ENCODE measurements at places on chromosomes 2 and 18.

DNA sequence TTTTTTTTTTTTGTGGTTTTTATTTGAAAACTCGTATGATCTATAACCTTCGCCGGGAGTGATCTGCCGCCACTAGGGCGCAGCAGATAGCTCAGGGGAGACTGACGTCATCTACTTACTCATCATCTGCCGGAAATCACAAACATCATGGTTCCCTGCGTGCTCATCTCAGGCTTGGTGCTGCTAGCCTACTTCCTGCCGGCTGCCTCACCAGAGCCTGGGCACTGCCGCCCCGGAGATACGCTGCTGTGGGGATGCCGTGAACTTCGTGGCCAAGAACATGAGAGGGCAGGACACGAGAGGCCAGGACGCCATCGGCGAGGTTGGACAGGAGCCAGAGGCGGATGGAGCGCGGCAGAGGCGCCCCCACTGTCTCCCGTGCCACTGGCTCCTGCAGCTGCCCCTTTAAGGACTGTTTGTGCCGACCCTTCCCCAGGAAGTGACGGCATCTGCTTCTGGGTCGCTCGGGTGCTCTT is 68.8 kb downstream of the DOK6 start:
- peak; percentile 38 for DNase-seq

DNA sequence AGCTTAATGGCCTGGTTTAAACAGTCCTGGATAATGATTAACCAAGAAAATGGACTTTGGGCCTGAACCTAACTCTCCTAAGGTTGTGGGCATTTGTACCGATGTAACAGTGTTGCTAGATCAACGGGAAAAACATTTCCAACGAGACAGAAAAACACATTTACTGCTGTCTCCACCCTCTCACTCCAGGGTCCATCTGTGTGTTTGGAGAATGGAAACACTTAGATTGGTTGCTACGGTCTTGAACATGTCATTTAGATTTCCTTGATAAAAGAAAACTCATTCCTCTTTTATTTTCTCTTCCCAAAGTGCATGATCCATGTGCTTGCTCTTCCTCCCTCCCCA is 88.0 kb downstream of the SOCS6 start:
- DNase-seq: no peak

- no peak for DNase-seq
Observed at GRCh38 chr2:72212486-72212855, 64.8 kb upstream of the CYP26B1 start.

DNA sequence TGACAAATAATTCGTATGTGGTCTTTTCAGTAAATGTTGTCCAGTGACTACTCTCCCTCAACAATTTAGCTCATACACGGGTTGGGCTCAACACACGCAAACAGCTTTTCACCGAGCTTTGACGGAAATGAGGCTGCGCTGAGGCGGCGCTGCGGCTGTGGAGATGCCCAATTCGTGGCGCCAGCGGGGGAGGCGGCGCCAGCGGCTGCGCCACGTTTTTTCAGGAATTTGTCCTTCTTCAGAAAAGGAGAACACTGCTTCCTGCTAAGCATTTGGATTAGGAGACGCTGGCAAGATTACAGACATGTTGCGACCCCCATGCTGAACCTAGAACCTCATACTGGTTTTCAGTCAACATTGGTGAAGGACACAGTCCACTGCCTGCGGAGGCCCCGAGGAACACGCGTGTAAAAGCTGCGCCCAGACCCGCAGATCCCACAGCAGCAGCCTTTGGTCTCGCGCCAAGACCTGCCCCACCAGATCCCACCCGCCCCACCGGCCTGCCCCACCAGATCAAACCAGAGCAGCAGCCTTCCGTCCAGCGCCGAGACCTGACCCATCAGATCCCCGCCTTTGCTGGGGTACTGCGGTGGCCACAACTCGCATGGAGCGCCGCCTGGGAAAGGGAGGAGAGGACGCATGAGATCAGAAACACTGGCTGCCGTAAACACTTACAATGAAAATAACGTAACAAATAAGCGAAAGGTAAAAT is 173.8 kb downstream of the TMEM18 start:
- no peak for DNase-seq

DNA sequence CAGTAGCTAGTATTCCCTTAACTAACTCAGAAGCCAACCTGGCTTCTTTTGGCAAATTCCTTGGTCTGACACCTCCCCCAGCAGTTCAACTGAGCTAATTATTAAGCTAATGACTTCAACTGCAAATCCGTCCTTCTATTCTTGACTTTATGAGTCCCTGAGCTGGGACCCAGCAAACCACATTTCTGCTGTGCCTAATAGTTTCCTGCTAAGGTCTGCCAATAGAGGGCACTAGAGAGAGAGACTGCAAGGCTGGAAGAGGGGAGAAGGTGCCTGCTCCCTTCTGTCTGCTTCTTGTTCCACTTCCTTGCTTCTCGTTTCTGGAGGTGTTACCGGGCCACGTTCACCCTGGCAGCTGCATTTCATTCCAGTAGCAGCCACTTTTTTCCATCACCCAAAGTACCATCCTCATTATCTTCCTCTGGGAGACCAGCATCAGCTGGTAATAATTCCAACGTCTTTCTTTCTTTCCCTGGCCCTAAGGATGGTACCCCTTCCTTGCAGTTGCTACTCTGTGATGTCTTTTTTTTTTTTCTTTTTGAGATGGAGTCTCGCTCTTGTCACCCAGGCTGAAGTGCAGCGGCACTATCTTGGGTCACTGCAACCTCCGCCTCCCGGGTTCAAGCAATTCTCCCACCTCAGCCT is 352.0 kb downstream of the TNS1 start:
- no peak for DNase-seq

DNA sequence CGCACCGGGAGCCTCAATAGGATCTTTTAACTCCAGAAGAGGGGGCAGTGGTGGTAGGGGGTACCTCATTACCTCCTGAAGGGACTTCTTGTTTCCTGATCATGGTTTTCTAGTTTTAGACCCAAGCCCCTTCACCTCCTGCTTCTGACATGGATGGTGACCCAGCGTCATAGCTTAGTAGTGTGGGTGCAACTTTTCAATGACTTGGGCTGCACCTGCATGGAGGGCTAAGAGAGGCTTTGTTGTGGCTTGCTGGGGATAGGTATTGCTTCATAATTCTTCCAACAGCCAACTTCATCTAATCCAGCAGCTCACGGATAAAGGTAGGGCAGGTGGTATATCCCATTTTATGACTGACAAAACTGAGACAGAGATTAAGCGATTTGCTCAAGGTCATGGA is 3.0 kb downstream of the SLC1A4 start:
- no peak for DNase-seq

- DNase-seq: no peak
Observed at GRCh38 chr18:27778925-27779324, 398.0 kb downstream of the CDH2 start.

GRCh38 chr2:187708272-187708671 is 154.0 kb upstream of the TFPI start:
- DNase-seq: no peak

- no peak for DNase-seq
Observed at GRCh38 chr2:161402297-161402696, 13.8 kb upstream of the TBR1 start.

DNA sequence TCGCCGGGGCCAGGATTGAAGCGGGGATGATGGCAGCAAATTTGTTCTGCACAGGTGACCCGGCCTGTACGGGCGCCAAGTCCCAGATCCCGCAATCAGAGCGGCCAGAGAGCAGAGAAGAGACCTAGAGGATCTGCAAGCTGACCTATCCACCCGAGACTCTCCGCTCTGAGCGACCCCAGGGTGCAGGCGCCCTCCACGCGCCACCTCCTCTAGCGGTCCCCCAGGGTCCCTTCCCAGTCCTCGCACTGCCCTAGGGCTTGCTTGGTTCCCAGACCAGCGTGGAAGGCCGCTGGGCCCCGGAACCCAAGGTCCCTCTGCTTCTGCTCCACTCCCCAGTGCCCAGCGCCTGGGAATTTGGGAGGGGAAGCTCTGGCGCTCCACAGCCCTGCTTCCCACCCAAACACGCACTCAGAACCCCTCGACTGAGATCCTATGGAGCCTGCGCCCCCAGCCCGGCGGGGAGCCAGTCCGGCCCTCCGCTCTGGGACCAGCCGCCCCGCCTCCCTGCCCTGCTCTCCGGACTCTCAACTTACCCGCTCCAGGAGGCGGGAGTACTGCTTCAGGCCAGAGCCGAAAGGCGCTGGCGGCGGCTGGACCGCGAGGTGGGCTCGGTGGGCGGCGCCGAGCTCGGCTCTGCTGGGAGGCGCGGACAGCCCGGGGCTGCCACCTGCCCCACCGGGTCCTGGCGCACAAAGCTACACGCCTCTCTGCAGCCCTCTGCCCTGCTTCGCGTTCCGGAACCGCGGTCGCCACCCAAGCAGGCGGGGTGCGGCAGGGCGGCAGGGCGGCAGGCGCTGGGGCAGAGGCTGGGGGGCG is 3.0 kb upstream of the SIX3 start:
- DNase-seq: no peak

DNA sequence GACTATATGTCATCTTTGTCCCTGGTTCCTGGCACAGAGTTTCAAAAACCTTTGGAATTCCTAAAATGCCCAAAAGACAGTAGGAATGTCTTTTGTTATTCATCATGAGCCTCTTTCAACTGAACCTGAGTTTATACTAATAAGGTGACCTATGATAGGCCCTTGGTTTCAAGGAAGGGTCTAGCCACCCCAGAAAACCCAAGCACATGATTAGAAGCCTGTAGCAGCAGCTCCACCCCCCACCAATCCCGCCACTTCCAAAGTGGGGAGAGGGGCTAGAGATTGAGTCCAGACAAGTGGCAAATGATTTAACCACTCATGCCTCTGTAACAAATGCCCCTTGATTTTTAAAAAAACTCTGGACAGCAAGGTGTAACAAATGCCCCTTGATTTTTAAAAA is 56.8 kb downstream of the ADD2 start:
- no peak for DNase-seq

GRCh38 chr18:24315170-24315569 is 82.5 kb downstream of the OSBPL1A start:
- DNase-seq: no peak

- no peak for DNase-seq
Observed at GRCh38 chr2:218005486-218005885, 2.7 kb upstream of the TNS1 start.

GRCh38 chr2:216188559-216188850 is 79.4 kb downstream of the XRCC5 start:
- DNase-seq: no peak

GRCh38 chr2:29052807-29053206 is 21.5 kb downstream of the PCARE start:
- no peak for DNase-seq

GRCh38 chr18:74611765-74612164 is 14.1 kb downstream of the ZNF407 start:
- no peak for DNase-seq

DNA sequence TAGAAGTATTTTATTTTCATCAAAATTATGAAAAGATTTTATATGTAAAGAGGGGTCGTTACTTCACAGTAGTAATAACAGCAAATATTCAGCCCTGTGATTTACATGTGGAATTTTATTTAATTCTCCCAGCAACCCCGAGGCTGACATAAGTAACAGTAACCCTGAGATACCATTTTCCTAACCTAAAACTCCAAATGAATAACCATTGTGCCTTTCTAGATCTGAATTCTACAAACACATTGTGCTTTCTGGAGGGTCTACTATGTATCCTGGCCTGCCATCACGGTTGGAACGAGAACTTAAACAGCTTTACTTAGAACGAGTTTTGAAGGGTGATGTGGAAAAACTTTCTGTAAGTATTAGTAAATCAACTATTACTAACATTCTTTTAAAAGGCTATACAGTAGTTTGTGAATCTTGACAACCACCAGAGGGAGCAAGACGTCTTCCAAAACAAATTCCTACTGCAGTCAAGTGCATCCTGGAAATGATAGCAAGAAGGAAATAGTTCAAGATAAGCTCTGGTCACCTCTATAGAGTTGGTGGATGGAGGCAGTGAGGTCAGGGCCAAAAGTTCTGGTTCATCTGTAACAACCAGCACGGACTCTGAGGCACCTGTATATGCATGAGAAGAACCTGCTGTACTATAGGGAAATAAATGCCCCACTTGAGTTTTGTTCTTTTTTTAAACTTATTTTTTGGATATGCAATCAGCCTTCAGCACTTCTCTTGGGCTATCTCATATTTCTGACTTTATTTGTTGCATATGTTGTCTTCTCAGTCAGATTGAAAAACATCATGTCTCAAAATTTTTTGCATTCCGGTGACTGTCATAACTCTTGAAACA is 37.4 kb downstream of the ACTR2 start:
- DNase-seq: peak; percentile 30

GRCh38 chr2:33131111-33131510 is 184.4 kb downstream of the LTBP1 start:
- no peak for DNase-seq

- no peak for DNase-seq
Observed at GRCh38 chr18:34342960-34343359, 118.2 kb upstream of the NOL4 start.

GRCh38 chr18:49531678-49532153 is 30.1 kb upstream of the LIPG start:
- no peak for DNase-seq

- DNase-seq: no peak
Observed at GRCh38 chr2:104025295-104025694, 828.6 kb upstream of the POU3F3 start.

DNA sequence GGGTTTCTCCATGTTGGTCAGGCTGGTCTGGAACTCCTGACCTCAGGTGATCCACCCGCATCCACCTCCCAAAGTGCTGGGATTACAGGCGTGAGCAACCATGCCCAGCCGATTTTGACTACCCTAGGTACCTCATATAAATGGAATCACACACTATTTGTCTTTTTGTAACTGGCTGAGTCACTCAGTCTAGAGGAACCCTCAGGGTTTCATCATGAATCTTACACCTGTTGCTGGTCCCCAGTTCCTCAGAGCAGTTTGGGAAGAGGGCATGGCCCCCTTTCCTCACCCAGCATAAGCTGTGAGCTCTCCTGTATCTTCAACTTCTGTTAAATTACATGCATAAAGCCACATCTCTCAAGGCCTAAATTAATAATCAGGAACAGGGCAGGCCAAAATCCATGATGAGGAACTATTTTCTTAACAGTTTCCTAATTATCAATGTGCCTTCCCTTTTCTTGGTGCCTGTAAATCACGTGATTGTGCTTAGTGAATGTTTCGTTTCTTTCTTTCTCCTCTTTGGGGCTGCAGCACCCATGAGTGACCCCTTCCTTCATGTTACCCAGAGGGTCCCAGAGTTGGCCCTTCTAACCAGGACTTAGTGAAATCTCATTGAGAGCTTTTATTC is 20.9 kb downstream of the DYSF start:
- DNase-seq: no peak

DNA sequence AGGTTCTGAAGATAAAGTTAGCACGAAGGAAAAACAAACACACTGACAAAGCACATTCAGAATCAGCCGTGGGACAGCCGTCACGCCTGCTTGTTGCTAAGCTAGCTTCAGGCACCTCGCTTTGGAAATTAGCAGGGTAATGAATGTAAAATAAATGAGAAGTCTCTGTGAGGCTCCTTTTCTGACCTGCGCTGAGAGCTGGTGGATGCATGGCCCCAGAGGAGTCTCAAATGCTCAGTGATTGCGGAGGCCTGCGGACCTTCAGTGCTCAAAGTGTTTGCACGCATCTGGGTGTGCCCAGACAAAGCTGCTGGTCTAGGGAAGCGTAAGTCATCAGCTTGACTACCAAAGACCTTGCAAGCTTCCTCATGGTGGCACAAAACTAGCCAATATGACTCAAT is 50.6 kb downstream of the CD8B2 start:
- DNase-seq: peak; percentile 36

GRCh38 chr2:203340791-203341487 is 12.7 kb downstream of the ABI2 start:
- DNase-seq: no peak

GRCh38 chr2:137321566-137321965 is 556.2 kb downstream of the THSD7B start:
- DNase-seq: no peak
